ENCODE measurements at places on chromosomes 3 and 15. TPM values are rescaled to one million over a fixed set of nuclear protein-coding genes. Genes with fewer than 3 reads are reported as not detected.

DNA sequence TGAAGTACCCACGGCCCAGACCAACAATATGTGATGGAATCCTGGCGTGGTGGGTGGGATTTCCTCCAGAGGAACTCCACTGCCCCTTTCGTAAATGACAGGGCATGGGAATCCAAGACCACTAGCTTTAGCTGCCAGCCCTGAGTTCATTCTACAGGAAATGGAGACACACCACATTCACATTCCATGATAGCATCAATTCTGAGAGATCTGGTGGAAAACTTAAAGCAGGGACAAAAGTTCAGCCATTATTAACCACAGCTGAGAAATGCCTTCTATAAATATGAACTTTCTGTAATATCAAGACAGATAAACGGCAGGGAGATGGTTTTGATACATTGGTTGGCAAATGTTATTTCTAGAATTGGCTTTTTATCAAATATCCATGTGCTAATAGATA is 98.2 kb downstream of the FBN1 start:
- peak; percentile 72 for DNase-seq

DNA sequence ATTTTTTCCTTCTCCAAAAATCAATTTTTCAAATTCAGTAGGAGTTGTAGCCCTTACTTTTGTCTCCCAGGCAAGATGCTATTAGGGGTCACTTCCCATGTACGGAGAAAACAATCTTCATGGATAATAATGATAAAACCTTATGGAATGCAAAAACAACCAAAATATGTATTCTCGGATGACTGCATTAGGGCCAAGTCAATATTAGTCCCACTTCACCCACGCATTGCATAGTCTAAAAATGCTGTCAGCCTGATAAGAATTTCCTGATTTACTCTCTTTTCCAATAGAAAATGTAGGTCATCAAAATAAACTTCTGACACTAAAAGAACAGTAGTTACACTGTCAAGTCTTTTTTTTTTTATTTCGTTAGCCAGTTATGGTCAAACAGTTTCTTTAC is 2.7 kb downstream of the VGLL3 start:
- DNase-seq = peak; percentile 94

NRG4 gene
- not detected for total RNA-seq

ZWILCH gene
- total RNA-seq = 28.1 TPM

- peak; percentile 49 for DNase-seq
These were observed 97.2 kb upstream of the TMCO5A start for GRCh38 chr15:37837276-37837675.

- no peak for DNase-seq
These were observed 186.6 kb downstream of the SQOR start for GRCh38 chr15:45821390-45821789.

DNA sequence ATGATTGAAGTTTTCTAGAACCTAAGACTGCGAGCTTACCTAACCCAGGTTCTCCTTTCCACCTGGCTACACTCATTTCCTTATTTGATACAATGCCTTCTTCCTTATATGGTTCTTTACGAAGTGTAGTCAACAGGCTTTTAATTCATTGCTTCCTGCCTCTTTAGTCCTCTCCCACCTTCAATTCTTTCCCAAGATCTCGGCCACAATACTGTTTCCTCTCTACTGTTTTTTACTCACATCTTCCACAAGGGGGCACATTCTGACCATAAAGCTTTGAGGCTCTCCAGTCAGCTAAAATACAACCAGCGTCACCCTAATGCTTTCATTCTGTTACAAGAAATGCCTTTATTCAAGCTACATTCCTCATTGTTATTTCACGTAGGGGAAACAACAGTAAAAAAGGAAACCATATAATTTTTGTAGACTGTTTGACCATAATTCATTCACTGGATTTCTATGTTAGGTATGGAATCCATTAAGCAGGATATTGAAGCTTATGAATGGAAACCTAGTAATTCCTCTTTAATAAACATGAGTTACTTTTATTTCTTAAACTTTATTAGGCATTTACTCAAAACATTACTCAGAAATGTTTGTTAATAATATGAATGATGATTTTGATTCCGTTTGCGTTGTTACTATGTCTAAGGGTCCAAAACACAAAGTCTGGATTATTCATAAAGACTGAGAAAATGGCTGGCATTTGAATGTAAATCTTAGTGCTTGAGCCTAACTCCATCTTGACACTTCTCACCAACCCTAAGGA is 29.5 kb upstream of the VEPH1 start:
- peak; percentile 92 for DNase-seq

DNA sequence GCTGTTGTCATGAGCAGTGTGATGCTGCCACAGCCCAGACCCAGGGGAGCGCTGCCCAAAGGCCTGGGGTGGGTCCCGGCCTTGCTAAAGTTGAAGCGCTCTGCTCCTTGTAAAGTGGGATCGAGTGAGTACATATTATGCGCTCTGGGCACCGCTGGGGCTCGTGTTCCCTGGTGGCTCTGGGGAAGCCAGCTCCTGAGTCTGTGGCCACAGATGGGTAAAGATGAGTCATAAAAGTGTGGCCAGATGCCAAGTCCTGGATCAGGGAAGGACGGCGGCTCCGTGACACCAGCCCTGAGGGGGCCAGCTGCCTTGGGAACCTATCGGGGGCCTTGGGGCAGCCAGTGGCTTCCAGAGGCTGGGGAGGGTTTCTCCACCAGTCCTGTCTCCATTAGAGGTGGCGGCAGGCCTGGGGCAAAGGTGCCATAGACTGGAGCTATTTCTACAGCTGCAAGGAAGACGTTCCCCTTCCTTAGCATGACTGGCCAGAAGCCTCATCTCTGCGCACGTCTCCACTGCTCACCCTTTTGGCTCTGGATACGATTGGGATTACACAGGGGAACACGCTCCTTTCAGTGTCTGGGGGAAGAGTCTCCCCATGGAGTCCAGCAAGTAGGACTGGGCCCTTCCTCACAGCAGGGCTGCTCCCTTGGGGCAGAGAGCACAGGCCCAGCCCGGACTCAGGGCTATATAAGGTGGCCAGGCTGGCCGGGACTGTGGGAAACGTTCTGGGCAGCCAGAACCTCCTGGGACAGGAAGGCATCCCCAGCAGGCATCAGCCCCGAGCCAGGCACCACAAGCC is 1.2 kb upstream of the ITIH4 start:
- DNase-seq = peak; percentile 76

- no peak for DNase-seq
These were observed 28.6 kb downstream of the IL5RA start for GRCh38 chr3:3081381-3082233.

CLDN18 gene
- total RNA-seq = not detected

DNA sequence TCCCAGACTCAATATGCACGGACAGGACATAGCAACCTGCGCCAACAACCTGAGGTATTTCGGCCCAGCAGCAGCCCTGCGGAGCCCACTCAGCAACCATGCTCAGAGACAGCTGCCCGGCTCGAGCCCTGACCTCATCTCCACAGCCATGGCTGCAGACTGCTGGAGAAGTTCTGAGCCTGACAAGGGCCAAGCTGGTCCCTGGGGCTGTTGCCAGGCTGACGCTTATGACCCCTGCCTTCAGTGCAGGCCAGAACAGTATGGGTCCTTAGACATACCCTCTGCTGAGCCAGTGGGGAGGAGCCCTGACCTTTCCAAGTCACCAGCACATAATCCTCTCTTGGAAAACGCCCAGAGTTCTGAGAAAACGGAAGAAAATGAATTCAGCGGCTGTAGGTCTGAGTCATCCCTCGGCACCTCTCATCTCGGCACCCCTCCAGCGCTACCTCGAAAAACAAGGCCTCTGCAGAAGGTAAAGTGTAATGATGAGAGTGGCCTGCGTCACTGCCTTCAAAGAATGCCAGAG is 25.5 kb downstream of the TMEM41A start:
- DNase-seq = peak; percentile 2

STARD9 gene
- total RNA-seq = 3.2 TPM

GMNC gene
- total RNA-seq = 0.18 TPM

- peak; percentile 66 for DNase-seq
These were observed 45.4 kb downstream of the SSR3 start for GRCh38 chr3:156509189-156510174.

C3orf85 gene
- total RNA-seq = not detected

DNA sequence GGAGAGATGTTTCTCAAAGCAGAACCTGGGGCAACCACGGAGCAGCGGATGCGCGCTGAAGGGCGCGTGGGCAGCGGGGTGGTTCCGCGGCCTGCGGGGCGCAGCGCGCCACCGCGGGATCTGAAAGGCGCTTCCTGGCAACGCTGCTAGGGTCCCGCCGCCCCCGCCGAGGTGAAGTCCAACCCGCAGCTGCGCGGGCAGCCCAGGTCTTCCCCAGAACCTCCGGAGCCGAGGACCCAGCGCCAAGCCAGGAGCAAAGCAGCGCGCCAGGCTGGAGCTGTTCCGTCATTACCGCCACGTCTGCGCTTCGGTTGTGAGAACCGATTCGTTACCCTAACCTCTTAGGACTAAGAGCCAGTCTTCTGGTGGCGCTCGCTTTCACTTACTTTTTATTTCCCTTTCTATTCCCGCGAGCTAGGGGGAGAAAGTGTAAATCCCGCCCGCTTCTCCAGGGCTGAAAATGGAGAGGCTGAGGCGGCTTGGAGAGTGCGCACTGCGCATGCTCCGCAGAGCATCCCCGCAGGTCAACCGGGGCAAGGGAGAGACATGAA is 3.2 kb upstream of the GABRG3 start:
- DNase-seq = no peak

GASK1A gene
- total RNA-seq = 0.18 TPM

DNA sequence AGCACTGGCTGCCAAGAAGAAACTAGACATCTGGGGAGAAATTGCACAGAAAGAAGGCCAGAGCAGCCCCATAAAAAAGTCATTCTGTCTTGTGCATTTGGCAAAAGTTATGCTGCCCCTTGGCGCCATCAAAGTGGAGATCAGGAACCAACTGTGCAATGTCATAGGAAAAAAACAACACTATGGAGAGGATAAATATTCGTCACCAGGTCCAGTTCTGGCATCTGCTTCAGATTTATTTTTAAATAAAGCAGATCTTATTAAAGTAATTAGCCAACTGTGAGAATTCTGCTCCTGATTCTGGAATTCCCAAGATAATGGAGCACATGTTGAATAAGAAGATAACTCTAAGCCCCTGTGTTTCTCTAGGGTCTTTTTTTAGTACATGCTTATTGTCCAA is 500.0 kb upstream of the IL12A start:
- no peak for DNase-seq

- no peak for DNase-seq
These were observed 8.9 kb upstream of the ROPN1B start for GRCh38 chr3:125960066-125960424.

JMJD7 gene
- 3.6 TPM for total RNA-seq

CHRNB4 gene
- not detected for total RNA-seq
